Posterior cingulate gyrus (tissue), 11 donors: ENCODE measurements at places on chromosomes 3 and 15.

DNA sequence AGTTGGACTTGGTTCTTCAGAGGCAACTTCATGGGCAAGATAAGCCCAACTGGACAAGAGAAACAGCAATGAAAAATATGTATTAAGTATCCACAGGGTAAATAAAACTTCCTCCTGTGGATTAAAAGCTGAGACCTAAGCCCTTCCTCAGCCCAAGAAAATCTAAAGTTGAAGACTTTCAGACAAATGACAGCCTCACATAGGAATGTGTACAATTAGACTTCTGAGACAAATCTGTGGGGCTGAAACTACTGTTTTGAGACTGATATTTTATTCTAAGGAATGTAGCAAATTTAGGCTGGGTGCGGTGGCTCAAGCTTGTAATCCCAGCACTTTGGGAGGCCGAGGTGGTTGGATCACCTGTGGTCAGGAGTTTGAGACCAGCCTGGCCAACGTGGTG lies 74.2 kb upstream of the IL12A start:
- no peak for DNase-seq

DNA sequence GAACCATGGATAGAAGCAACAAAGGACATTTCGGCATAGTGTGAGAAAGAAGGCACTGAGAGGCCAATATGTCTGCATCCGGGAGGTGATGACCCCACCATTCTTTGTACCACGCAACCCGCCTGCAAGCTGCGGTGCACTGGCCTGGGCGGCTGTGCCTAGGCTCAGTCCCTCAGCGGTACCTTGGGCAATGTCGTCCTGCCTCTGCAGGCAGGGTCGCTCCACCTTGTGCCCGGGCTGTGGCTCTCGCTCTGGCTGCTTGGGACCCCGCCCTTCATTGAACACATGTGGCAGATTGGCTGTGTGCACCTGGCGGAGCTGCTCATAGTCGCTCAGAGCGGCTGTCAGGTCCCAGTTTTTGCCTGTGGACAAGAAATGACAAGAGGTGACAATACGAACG lies 243.2 kb downstream of the KLF13 start:
- DNase-seq: no peak

DNA sequence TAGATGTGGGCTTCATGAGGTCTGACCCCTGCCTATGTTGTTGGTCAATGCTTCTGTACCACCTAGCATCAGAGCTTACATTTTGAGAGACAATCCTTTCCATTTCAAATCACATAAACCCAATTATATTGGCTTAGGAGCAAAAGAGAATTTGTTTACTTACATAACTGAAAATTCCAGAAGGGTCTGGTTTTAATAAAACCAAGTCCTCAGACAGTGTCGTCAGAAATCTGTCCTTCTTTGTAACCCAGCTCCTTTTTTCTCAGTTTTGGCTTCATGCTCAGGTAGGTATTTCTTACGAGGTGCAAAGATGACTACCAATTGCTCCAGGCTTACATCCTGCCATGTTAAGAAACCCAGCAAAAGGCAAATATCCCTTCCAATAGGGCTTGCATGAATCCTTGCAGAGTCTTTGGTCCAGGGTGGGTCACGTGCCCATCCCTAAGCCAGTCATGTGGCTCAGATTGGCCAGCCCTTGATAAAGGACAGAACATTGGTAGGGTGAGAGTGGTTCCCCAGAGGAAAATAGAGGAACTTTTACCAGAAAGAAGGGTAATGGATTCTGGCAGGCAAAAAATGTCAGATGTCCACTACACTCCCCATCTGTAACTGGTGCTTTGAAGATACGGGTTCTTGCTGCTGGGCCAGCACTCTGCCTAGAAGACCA lies 50.2 kb upstream of the VILL start:
- no peak for DNase-seq

- peak; percentile 59 for DNase-seq
Measured at GRCh38 chr3:49869525-49870126, at the start of gene CAMKV. Gene CAMKV (minus strand): TSS chr3:49869906. CDS start chr3:49862388, 7,518 bp downstream.

DNA sequence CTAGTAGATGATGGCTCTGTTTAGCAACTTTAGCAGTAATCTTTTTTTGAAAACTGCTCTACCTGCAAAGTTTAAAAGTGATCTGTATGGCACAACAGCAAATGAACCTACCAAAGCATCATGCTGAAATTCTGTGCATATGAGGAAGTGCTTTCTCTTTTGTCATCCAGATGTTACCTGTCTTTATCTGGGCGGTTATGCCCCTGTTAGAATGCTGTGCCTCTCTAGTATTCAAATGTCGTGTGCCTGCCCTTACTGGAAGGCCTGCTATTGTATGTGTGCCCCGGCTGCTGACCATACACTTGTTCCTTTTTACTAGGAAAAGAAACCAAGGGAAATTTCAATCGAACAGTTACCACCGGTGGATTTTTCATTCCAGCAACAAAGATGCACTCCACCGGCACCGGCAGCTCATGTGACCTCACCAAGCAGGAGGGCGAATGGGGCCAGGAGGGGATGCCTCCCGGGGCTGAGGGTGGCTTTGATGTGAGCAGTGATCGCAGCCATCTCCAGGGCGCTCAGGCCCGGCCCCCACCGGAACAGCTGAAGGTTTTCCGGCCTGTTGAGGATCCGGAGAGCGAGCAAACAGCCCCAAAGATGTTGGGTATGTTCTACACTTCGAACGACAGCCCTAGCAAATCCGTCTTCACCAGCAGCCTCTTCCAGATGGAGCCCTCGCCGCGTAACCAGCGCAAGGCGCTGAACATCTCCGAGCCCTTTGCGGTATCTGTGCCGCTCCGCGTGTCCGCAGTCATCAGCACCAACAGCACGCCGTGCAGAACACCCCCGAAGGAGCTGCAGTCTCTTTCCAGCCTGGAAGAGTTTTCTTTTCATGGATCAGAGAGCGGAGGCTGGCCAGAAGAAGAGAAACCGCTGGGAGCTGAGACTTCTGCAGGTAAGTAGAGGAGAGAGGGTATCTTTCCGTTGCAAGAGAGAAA lies 61.6 kb downstream of the TMEM39A start:
- no peak for DNase-seq

- DNase-seq: no peak
Measured at GRCh38 chr3:177150218-177150916, 46.9 kb downstream of the TBL1XR1 start.

GRCh38 chr3:194167480-194168282 lies 31.7 kb downstream of the HES1 start:
- no peak for DNase-seq

DNA sequence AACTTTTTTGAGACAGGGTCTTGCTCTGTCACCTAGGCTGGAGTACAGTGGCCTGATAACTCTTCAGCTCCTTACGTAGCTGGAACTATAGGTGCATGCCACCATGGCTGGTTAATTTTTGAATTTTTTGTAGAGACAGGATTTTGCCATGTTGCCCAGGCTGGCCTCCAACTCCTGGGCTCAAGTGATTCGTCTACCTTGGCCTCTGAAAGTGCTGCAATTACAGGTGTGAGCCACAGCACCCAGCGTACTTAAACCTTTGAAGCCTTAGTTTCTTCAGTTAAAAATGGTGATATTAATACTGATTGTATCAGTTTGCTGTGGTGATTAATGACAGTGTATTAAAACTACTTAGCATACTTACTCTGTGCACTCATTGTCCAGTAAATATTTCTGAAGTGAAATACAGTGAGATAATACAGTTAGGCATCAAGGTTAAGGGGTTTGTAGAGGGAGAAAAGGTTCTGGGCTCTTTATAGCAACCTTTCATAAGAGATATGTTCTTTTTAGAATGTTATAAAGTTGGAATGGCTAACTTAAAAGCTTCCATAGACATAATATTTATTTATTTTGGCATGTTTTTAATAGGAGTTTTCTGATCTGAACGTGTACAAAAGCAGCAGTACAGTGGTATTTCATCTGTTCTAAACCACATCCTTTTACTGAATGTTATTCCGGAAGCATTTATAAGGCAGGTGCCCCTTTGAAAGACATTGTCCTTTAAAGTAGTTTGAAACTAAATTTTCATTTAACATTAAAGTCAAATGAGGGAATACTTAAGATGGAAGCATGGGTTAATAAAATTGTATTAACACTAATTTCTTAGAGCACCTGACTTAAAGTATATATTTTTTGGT lies 23.6 kb downstream of the NCK1 start:
- no peak for DNase-seq

- no peak for DNase-seq
Measured at GRCh38 chr3:43533009-43533408, 88.8 kb downstream of the ANO10 start.

- DNase-seq: no peak
Measured at GRCh38 chr3:108085810-108086350, 5.0 kb downstream of the CD47 start.
